Activated T-cell treated with anti-CD3 and anti-CD28 coated beads for 1 hour (primary cell): ENCODE measurements at places on chromosomes 16 and 17.
A peak's percentile ranks its signal among the peaks of the same experiment; 100 is the strongest.

GRCh38 chr17:34670618-34671017 lies 91.2 kb downstream of the TMEM132E start:
- DNase-seq = no peak

GRCh38 chr16:56355786-56356275 lies 69.5 kb downstream of the AMFR start:
- DNase-seq = no peak

GRCh38 chr17:29571883-29572681 lies 3.6 kb downstream of the TP53I13 start:
- DNase-seq = no peak

DNA sequence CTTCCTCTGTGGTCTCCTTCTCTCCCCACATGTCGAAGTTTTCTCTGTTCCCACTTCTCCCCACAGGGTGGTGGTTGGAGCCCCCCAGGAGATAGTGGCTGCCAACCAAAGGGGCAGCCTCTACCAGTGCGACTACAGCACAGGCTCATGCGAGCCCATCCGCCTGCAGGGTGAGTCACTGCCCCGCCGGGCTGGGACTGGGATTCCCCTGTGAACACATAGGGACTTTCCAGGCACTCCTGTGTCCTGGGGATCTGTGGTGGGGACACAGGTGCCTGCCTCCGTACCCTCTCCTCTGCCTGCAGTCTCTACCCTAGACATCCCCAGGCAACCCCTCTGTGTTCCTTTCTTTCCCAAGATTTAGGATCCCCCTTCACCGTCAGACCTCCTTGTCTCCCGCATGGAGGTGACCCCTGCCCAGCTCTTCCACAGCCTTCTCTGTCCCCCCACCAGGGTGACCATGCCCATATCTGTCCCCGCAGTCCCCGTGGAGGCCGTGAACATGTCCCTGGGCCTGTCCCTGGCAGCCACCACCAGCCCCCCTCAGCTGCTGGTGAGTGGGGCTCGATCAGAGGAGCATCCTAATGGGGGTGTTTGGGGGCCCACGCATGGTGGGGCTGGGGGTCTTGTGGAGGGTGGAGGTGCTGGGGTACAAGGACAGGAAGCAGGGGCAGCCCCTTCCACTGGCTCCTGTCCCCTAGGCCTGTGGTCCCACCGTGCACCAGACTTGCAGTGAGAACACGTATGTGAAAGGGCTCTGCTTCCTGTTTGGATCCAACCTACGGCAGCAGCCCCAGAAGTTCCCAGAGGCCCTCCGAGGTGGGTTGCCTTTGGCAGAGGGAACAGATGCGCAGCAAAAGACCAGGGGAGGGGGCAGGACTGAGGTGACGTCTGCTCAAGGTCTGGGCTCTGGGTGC lies 5.8 kb downstream of the ITGAM start:
- peak; percentile 33 for DNase-seq

GRCh38 chr16:10003486-10003885 lies 178.7 kb downstream of the GRIN2A start:
- no peak for DNase-seq

- no peak for DNase-seq
These were observed 38.5 kb upstream of the MYOCD start for GRCh38 chr17:12627177-12627629.

GRCh38 chr17:49575679-49576087 lies at the start of gene NXPH3:
Gene NXPH3, plus strand, starts transcription at chr17:49575871. Its CDS starts 349 bp downstream, at chr17:49576220.
- DNase-seq = peak; percentile 52

DNA sequence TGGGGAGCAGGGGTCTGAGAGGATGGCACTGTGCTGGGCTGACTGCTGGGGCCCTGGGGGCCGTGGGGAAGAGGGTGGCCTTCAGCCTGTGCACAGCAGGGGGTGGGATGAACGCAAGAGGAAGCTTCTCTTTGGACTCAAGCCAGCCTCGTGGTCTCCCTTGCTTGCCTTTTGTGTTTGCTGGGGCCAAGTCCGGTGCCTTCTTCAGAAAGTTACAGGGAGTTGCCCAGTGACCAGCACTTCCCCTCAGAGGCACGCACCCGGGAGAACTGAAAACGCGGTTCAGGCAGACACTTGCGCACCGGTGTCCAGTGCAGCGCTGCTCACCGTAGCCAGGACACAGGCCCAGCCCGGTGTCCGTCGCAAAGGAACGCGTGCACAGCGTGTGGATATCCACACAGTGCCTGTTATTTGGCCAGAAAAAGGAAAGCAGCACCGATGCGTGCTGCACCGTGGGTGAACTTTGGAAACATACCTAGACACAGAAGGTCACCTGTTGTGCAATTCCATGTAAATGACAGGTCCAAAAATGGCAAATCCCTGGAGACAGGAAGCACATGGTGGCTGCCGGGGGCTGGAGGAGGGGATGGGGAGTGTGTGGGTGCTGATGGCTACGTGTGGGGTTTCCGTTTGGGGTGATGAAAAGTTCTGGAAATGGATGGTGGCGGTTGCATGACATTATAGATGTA lies 29.4 kb upstream of the NUDT16L1 start:
- DNase-seq = no peak

- DNase-seq = no peak
These were observed 249.1 kb downstream of the GRIN2A start for GRCh38 chr16:9932919-9933653.

- DNase-seq = no peak
These were observed 3.5 kb upstream of the ABR start for GRCh38 chr17:1183171-1183873.
